Stimulated activated naive CD4-positive, alpha-beta T cell treated with Interleukin-2 at 50 U/mL for 16 hours (primary cell): ENCODE measurements at places on chromosomes 16 and 17.

DNA sequence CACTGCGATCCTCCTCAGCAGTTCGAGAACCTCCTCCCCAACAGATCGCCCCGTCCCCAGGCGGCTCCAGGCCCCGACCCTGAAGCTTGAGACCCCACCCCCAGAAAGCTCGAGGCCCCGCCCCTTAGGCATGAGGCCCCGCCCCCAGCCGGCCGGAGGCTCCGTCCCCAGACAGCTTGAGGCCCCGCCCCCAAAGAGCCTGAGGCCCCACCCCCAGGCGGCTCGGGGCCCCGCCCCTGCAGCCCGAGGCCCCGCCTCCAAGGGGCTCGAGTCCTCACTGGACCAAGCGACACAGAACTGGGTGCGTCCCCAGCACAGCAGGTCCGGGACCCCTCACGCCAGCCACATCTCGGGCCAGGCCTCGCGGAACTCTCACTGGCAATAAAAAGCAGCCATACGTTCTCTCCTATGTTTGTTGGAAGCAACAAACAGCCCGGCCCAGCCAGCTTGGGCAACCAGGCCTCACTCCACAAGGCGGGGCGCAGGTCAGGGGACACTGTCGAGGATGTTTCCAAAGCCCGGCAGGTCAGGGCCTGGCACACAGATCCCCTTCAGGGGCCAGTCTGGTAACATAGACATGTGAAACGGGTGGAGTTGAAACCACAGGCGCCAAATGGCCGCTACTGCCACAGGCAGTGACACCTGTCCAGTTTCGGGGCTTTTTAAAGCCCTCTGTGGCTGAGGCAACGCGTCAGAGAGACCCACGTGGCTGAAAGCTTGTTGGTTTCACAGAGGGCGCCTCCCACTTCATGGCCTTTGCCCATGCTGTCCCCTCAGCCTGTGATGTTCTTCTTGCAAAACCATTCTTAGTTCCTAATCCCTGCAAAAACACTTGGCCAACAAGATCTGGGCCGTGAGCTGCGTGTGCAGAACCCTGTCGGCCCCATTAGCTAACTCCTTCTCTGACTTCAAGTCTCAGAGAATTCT, 224.2 kb downstream of the PARN start:
- no peak for DNase-seq

DNA sequence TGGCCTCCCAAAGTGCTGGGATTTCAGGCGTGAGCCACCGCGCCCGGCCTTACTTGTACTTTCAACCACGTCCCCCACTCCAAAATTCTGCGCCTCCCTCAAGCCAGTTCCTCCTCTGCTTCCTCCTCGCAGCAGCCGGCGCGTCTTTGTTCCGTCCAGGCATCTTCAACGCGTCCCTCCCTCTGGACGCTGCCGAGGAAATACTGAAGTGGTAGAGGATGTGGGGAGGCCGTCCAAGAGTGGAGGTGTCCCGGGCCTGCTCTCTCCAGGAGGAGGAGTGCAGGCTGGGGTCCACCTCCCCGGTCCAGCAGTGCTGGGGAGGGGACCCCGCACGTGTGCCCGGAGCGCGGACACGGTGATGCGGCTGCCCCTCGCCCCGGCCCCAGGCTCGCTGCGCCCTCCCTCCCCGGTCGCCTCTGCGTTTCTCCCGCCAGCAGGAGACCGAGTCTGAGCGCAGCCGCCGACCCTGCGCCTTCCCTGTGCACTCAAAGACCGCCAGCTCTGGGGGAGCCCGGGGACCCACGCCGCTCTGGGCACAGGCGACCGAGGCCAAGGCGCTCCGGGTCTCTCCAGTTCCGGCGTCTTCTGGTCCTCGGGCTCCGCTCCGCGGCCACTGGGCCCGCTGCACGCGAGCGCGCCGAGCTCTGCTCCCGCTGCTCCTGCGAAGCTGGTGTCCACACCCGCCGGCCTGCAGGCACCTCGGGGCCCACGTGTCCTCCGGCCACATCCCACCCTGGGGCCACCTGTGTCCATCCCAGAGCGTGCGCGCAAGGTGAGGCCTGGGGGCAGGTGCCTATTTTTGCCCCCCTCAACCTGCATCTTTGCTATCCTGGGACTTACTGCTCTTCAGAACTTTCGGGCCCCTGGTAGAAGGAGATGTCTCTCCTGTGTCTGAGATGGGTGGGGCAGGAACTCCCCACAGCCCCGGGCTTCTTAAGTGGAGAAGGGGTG, 31.7 kb downstream of the OSBPL7 start:
- peak; percentile 41 for DNase-seq

DNA sequence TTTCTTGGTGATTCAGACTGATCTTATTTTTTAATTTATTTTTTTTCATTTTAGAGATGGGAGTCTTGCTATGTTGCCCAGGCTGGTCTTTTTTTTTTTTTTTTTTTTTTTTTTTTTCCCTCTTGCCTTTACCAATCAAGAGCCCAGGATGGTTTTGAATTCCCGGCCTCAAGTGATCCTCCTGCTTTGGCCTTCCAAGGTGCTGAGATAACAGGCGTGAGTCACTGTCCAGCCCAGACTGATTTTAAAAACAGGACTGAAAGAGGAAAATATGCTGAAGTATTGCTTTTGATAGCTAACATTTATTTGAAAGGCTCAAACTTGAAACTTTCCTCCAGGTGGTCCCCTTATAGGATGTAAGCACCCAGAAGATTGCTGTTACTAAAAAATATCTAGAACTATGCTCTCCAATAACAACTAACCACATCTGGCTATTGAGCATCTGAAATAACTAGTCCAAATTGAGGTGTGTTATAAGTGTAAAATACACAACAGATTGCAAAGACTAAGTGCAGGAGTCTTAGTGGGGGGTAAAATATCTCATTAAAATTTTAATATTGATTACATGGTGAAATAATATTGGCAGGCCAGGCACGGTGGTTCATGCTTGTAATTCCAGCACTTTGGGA, 15.8 kb upstream of the BRIP1 start:
- no peak for DNase-seq

- DNase-seq, result no peak
These were observed 82.6 kb upstream of the CCL2 start for GRCh38 chr17:34172390-34172918.

DNA sequence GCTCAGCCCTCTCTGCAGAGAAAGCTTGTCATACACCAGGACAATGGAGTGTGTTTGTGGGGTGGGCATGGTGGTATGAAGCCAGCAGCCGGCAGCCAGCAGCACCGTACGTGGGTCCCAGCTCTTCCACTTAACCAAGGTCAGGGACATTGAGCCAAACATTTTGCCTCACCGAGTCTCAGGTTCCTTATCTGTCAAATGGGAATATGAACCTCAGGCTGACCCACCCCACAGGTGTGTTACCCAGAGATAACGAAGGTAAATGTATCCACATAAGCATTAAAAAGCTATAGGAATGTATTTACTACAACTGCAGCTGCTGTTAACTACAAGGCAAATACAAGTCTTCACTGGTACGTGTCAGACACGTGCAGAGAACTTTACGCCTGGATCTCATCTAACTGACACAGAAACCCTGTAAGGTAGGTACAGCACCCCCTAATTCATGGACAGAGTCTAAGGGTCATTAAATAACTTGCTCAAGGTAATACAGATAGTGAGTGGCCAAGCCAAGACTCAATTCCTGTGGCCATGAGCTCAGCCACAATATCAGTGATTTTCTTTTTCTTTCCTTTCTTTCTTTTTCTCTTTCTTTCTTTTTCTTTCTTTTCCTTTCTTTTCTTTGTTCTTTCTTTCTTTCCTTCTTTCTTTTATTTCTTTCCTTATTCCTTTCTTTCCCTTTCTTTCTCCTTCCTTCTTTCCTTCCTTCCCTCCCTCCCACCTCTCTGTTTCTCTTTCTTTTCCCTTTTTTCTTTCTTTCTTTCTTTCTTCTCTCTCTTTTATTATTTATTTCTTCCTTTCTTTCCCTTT, 990 bp downstream of the SLC5A11 start:
- no peak for DNase-seq

DNA sequence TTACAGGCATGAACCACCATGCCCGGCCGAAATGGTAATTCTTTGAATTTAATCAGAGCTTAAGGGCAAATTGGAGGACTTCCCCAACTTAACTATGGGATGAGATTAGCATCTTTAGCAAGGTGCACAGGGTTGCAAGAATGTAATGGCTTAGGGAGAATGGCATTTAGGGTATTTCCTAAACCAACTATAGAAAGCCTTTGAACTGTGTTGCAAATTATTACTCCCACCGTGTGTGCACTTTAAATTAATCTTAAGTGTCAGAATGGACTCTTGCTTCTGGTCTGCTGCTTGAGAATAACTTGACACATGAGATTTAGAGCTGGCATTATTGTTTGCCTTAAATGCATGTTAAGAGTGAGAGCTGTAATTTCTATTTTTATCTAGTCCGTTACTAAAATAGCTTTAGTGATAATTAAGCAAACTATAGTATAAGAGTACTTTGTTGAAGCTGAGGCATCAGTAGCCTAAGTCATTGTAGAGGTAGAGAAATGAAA, 59.8 kb downstream of the TUBD1 start:
- no peak for DNase-seq

- no peak for DNase-seq
These were observed 258.6 kb downstream of the SNX29 start for GRCh38 chr16:12235110-12235509.

GRCh38 chr16:58293449-58293848, 1.4 kb downstream of the PRSS54 start:
- no peak for DNase-seq
